ENCODE measurements at places on chromosomes 1 and 21. TPM values are rescaled to one million over a fixed set of nuclear protein-coding genes. Genes with fewer than 3 reads are reported as not detected.

The SLC37A1 gene
- total RNA-seq: 7.6 TPM

- no peak for DNase-seq
- no peak overlapping the region for H3K4me3 ChIP-seq
- no peak overlapping the region for H3K27ac ChIP-seq
- H3K36me3 ChIP-seq: no peaks in the 10 kb centered on the region
These were observed 256.9 kb downstream of the PTBP2 start for GRCh38 chr1:96978444-96978843.

DNA sequence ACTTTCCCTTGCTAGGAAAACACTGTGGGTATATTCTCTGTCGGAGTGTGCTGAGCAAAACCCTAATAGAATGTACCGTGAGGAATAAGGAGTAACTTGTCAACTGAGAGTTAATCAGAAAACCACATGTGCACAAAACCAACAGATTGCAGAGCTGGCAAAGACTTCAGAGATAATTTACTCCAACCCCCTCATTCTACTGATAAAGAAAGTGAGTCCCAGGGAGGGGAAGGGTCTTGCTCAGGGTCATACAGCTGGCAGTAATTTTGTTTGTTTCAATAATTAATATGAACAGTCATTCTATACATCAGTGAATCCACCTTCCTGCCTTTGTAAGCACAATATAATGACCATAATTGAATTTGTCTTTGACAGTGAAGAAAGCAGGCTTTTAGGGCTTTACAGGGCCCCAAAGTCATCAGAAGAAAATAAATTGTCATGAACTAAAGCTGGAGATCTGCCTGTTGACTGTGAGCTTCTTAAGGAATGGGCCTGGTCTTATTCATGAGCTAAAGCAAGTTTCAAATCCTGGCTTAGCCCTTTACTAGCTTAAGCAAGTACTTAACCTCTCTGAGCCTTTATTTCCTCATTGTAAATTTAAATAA is 67.2 kb upstream of the HOOK1 start:
- no peaks in the 10 kb centered on the region for H3K36me3 ChIP-seq
- no peaks in the 10 kb centered on the region for H3K27me3 ChIP-seq
- no peak overlapping the region for H3K4me3 ChIP-seq

DNA sequence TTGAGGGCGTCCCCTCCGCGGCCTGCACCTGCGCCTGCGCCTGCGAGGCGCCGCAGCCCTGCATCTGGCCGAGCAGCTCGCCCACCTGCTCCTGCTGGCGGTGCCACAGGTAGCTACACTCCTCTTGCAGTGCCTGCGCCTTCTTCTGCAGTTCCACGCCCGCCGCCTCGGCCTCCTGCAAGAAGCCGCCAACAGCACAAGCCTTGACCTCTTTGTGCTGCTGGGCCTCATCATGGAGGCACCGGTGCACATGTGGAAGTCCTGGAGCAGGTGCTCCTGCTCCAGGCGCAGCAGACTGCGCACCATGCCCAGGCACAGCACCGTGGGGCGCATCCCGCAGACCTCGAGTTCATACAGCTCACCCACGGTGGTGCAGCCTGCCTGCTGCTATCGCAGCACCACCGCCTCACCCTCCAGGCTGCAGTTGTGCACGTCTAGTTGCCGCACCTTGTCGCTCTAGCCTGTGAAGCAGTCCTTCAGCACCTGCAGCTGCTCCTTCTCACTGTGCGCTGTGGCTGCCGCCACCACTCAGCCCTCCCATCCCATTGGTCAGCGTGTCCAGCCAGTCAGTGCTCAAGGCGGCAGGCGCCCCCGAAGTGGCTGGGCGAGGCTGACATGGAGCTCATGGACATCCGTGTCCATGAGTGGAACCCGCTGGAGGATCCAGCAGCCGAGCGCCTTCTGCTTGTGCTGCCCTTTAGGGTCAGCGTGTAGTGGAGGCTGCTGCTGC is 12.2 kb upstream of the CD2 start:
- H3K36me3 ChIP-seq: no peaks in the 10 kb centered on the region
- no peak for DNase-seq
- H3K27ac ChIP-seq: no peak overlapping the region
- H3K27me3 ChIP-seq: no peaks in the 10 kb centered on the region

DNA sequence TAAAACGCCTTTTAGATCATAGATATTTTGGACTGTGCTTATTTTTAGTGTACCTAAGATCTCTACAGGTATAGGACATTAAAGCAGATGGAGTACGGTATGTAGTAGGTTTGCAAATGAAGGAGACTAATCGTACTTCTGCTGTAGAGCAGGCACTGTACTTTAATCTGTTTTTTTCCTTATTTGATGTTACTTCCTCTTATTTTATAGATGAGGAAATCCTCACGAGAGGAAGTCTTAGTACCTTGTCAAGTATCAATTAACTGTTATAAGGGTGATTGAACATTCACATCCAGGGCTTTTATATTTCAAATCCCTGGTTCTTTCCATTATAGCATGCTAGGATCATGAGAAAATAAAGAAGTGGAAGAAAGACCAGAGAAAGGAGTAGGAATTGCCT is 41.1 kb downstream of the CACHD1 start:
- H3K27ac ChIP-seq: no peak overlapping the region
- DNase-seq: no peak

All from endothelial cell of umbilical vein (primary cell).